Endothelial cell (in vitro differentiated cells): ENCODE measurements at places on chromosomes 16 and 17.

GRCh38 chr16:85793662-85794298 lies 5.6 kb downstream of the EMC8 start:
- DNase-seq: no peak

DNA sequence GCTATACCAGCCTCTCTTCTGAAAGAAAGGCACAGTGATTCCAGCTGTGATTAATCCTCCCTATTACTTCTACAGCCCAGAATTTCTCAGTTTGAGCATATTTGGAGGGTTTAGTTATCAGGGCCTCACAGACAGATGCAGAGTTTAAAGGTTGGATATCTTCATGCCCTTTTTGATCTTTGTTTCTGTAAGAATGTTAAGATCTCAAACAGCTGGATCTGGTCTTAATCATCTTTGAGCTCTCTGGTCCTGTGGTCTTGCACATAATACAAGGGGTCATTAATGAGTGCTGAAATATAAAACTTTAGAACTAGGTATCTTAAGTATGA lies 9.1 kb upstream of the ARL2BP start:
- DNase-seq: no peak

DNA sequence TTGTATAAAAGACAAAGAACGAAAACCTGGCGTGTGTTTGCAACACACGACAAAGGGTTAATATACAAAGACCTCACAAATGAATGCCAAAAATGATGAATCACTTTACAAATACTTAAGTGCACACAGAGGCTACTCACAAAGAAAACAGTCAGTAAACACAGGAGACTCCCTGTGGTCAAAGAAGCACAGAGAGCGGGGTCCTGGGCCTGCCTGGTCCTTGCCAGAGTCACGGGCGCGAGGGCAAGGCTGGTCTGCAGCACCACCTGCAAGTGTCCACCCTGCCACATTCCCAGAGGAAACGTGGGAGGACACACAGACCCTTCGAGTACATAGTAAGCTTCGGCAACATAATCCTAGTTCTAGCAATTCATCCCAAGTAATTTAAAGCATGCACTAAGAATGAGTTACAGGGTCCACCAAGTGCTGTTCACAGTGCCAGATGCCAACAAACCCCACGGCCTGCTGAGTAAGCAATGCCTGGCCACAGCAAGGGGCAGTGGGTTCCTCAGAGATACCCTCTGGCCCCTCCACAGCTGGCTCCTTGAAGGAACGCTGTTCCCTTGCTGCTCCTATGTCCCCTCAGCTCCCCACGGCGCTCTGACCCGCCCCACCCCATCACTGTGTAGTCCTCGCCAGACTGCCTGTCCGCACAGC lies 24.6 kb upstream of the FAAP100 start:
- DNase-seq: no peak

- DNase-seq: no peak
Observed at GRCh38 chr17:81324851-81325713, 30.0 kb upstream of the SLC38A10 start.

GRCh38 chr16:11298143-11298900 lies 17.2 kb upstream of the PRM1 start:
- DNase-seq: no peak

GRCh38 chr16:86713021-86713631 lies 134.8 kb downstream of the FOXL1 start:
- DNase-seq: no peak

- no peak for DNase-seq
Observed at GRCh38 chr17:67289181-67289876, 44.3 kb upstream of the HELZ start.

GRCh38 chr16:10949424-10949970 lies 5.1 kb downstream of the CLEC16A start:
- DNase-seq: no peak

DNA sequence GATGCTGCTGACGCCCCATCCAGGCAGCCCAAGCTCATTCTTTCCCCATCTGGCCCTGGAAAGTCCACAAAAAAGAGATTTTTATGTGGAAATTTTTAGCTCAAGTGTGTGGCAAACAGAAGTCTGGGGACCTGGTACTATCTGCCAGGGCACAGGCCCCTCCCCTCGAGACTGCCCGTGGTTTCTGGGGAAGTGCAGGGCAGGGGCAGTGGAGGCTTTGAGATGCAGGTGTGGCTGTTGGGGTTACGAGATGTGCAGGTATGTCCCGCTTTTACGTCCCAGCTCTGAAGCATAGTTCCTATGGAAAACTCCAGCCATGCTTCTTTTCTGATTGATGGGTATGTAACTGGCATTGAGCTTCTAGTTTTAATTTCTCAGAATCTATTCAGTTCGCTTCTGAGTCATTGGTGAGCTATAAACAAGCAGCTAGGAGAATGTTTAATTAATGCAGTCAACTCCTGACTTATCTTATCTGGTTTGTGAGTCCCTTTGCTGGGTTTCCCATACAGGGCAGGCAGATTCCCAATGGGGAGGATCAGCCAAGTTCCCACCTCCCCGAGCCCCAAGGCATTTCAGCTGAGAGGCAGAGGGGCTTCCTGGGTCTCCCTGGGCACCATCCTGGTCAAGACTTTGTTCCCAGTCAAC lies 16.2 kb downstream of the TBX4 start:
- DNase-seq: no peak

- no peak for DNase-seq
Observed at GRCh38 chr17:45042346-45043120, 8.9 kb downstream of the DCAKD start.

- DNase-seq: no peak
Observed at GRCh38 chr17:64682261-64683181, 20.4 kb upstream of the SMURF2 start.

DNA sequence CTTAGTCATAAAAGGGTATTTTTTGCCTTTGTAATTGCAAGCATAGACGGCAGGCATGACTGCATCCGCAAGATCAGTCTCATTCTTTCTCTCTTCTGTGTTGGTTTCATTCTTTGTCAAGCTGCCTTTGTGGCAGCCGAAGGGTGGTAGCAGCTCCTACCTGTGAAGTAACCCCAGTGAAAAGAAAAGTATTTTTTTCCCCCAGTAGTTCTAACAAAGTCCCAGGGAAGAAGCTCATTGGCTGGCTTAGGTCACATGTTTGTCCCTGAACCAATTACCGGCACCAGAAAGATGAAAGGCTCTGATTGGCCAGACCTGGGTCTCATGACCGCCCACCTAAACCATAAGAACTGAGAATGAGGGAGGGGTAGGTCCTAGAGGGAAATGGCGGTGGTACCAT lies 110.7 kb downstream of the RAP1GAP2 start:
- DNase-seq: no peak

DNA sequence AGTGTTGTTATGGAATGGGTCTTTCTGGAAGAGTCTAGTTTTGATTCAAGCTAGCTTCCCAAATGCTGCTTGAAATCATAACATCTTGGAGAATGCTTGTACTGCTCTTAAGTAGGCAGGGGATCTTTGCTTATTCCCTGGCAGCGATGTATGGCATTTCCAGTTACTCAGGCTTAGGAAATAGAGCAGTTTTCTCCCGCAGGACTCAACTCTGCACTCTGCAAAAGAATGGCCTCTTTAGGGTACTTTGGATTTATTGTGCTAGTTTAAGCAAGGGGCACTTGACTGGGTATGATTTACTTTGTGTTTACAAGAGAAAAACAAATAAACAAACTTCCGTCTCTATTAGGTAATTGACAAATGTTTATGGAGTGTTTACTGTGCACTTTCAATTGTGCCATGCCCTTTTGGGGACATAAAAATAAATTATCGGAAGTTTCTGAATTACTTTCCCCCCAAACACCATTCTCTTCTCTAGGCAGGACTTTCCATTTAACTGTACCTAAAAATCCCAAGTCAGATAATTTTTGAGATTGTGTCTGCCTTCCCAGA lies 164.0 kb downstream of the MAP2K6 start:
- no peak for DNase-seq

GRCh38 chr16:13545271-13545670 lies 374.7 kb upstream of the ERCC4 start:
- DNase-seq: no peak

DNA sequence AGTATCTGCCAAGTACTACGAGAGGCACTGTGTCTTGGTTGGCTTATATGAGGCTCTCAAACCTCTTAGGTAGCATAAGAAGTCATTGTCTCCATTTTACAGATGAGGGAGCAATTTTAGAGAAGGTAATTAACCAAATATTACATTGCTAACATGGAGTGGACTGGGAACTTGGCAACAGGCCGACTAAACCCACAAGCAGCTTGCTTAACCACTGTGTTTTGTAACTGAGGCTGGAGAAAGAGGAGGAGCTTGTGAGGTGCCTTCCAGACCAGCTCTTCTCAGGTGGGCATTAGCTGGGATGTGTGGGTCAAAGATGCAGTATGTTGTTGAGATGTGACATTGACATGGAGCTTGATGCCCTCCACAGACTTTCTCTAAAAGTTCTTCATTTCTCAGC lies 835.6 kb upstream of the RBFOX1 start:
- no peak for DNase-seq

DNA sequence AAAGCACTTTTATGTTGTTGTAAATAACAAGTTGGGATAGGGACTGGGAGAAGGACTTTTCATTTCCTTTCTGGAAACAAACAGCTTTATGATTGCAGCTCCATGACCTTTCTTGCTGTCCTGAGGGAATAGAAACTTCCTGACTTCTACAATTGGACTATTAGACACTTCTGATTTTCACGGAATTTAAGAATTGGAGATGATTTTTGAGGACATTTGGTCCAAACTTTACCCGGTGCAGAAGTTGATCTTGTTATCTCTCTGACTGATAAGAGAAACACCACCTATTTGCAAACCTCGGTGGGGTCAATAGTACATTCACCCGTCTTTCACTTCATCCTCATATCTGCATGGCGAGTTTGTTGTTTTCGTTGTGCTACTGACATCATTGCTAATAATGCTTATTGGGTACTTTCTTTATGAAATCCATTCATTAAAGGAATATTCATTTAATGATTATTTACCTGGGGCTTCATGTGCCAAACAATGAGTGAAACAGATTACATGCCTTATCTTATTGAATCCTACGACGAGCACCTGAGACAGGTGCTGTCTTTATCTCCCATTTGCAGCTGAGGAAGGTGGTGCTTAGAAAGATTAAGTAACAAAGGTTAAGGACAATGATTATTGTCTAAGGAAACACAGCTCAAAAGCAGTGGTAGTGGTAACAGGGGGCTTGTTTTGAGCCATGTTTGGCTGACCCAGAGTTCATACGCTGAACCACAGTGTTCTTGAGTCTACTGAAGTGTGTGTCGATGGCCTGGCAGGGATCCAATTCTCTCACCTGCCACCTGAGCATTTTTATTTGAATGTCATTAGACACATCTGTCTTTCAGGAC lies 176.9 kb upstream of the FAM20A start:
- no peak for DNase-seq

DNA sequence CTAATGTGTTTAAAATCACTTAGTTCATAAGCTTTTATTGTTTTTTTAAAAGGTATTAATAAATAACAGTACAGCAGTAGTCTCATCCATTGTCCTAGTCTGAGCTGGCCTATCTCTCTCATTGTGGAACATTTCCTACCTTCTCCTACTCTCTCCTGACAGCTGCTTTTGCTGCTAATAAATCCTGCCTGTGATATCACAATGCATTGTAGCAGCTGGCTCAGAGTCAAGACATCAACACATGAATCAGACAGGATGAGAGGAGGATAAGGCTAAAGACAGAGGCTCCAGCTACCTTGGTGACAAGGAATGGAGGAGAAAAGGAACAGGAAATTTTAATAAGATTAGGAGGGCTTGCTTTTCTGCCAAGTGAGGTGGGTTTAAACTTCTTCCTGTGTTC lies 626.1 kb downstream of the HS3ST4 start:
- no peak for DNase-seq

DNA sequence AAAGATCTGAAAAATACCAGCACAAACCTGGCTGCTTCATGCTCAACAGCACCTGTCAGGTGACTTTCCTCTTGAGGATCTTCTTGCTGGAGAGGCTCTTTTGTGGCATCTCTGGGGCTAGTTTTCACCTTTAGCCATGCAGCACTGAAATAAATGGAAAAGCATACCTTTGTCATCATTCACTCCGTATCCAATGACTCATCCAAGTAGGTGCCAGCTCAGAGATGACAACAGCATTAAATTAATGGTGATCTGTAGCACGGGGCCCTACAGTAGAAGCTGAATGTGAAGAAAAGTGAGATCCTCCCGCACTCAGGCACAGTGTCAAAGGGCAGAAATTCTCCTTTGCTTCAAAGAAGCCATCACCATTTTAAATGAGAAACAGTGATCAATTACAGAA lies 32.2 kb downstream of the KIAA0753 start:
- DNase-seq: no peak

- peak; percentile 7 for DNase-seq
Observed at GRCh38 chr17:8964801-8965393, 610 bp downstream of the PIK3R5 start.

GRCh38 chr16:10312784-10313724 lies 72.8 kb upstream of the ATF7IP2 start:
- no peak for DNase-seq

DNA sequence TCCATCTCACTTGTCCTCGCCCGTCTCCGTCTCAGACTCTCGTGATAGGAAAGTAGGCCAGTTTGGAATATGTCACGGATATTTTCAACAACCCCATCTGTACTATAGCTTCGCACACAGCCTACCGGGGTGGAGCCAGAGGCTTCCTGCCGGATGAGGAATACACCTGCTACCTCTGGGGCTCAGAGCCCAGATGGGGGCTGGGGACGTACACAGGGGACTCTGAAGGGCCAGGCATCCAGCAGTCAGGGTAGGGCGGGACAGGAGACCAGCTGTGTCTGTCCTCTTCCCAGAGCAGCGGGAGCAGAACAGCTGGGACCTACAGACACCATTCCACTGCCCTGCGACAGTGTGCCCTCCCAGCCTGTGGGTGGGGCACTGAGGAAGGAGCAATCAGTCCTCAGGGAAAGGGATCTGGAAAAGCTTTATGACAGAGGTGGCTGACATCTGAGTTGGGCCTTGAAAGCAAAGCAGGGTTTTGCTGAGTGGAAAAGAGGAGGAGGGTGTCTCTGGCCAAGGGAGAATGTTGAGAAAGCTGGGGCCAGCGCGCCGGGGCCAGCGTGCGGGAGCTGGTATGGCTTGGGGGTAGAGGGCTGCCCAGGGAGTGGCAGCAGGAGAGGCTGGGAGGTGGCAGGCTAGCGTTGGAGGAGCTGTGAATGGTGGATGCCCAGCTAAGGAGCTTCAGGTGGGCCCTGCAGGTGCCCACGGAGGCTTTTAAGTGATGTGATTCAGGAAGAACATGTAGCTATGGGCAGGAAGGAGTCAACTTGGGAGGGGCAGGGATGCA lies 11.5 kb upstream of the SRCIN1 start:
- no peak for DNase-seq

GRCh38 chr16:73069581-73070262 lies 21.8 kb upstream of the ZFHX3 start:
- no peak for DNase-seq

DNA sequence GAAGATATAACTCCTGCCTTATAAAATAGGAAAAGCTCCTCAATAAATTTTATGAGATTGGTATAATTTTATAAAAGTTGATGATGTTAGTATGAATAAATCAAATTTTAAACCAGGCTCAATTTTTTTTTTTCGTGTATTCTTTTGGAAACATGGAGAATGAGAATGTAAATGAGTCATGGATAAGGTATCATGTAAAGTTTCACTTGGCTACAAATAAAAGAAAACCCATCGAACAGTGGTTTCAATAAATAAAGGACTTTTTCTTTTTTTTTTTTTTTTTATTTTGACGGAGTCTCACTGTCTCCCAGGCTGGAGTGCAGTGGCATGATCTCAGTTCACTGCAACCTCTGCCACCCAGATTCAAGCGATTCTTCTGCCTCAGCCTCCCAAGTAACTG lies 67.3 kb downstream of the PHKB start:
- no peak for DNase-seq
